ENCODE measurements at places on chromosomes 13 and 19. TPM values are rescaled to one million over a fixed set of nuclear protein-coding genes. Genes with fewer than 3 reads are reported as not detected.

The LRRC25 gene
- 0.15 TPM for total RNA-seq

DNA sequence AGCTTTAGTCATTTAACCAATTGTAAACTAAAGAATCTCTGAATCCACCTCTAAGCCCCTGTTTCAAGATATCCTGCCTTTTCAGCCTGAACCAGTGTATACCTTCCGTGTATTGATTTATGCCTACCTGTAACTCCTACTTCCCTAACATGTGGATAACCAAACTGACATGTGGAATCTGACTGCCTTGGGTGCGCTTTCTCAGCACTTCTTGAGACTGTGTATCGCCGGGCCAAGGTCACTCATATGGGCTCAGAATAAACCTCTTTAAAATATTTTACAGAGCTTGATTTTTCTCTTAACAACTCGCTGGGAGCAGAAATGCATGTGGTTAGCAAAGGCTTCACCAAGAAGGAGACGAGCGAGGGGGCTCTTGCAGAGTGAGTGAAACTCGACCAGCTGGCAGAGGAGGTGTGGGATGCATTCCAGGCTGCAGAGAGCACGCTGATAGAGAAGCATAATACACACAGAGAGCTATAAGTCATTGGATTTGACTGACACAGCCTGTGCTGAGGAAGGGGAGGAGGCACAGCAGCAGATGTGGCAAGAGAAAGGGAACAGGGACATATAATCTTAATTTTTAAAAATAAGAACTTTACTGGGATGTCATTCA, 268.2 kb upstream of the MAB21L1 start:
- no peak overlapping the region for H3K27ac ChIP-seq
- no peaks in the 10 kb centered on the region for H3K36me3 ChIP-seq
- no peak overlapping the region for H3K4me3 ChIP-seq

- no peaks in the 10 kb centered on the region for H3K4me1 ChIP-seq
- H3K27me3 ChIP-seq = no peaks in the 10 kb centered on the region
- H3K36me3 ChIP-seq = no peaks in the 10 kb centered on the region
- H3K4me3 ChIP-seq = no peak overlapping the region
Measured at GRCh38 chr13:24053519-24054251, 106.8 kb upstream of the SPATA13 start.

- no peaks in the 10 kb centered on the region for H3K36me3 ChIP-seq
- no peak for DNase-seq
- no peaks in the 10 kb centered on the region for H3K27me3 ChIP-seq
Measured at GRCh38 chr13:79079351-79079839, 326.7 kb downstream of the RBM26 start.

All from Panc1 (cell line).